Muscle of leg (tissue), 16 donors: ENCODE measurements at places on chromosomes 7 and 10. TPM values are rescaled to one million over a fixed set of nuclear protein-coding genes. Genes with fewer than 3 reads are reported as not detected.

- no peaks in the 10 kb centered on the region for H3K36me3 ChIP-seq
- no peak overlapping the region for H3K27ac ChIP-seq
- no peaks in the 10 kb centered on the region for H3K27me3 ChIP-seq
- H3K4me3 ChIP-seq: no peak overlapping the region
Observed at GRCh38 chr7:91235211-91235832, 28.9 kb upstream of the FZD1 start.

DNA sequence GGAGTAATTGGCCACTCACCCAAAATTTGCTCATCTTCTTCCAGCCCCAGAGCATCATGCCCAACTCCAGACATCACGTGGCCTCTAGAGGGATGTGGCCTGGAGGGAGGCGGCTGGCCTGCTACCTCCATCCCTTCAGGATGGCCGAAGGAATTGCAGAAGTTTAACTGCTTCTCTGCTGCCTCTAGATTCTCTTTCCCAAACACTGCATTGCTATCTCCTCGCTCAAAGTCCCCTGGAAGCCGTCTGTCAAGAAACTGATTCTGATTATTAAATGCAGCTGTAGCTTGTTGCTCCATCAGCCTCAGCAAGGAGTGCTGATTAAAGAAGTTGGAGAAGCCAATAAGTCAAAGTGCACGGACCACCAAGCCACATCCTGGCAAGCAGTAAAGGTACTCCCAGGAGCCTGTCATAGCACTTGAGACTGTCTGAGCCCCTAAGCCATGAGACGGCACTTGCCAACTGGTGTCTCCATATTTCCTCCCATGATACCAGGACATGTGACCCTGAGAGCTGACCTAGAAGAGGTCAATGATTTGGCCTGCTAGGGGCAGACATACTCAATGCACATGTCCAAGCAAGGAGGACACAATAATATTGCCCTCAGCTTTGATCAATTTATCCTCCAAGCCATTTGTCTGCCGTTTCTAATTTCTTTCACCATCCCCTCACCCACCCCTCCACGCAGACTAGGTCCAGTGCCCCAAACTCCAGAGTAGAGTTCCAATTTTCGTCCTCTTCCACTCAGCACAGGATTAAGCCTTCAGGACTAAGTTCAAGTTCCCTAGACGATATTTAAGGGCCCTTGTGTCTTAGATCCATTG, 84.2 kb downstream of the TBXAS1 start:
- H3K27ac ChIP-seq: no peak overlapping the region
- no peak overlapping the region for H3K4me3 ChIP-seq
- no peaks in the 10 kb centered on the region for H3K27me3 ChIP-seq
- no peak for DNase-seq
- H3K4me1 ChIP-seq: peaks cover 11% of the 10 kb centered on the region

The ADRA2A gene
- total RNA-seq: 2.3 TPM

The GIMAP2 gene
- 7.4 TPM for total RNA-seq

The GJC3 gene
- 0.53 TPM for total RNA-seq

DNA sequence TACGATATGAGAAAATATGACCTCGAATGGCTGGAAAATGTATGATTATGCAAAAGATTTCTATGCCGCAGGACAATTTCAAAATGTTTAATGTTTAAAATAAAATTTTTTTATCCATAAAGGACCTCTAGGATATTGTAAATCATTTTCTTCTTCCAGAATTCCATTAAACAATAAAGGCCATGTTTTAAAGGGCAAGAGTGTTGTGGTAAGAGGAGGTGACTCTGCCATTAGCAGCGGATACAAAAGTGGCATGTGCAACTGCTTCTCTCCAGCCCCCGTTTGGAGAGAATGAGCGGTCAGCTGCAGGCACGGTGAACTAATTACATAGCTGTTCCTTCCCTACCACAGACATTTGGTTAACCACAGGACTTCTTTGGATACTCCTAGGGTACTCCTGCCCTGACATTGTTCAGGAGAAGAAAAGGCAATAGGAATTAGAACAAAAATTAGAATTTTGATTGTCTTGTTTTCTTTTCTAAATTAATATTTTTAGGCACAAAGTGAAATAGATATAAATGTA, 63.8 kb downstream of the HBP1 start:
- H3K27ac ChIP-seq: no peak overlapping the region
- peaks cover 2% of the 10 kb centered on the region for H3K36me3 ChIP-seq
- no peak for DNase-seq
- no peaks in the 10 kb centered on the region for H3K4me1 ChIP-seq
- no peak overlapping the region for H3K4me3 ChIP-seq

The VAX1 gene
- total RNA-seq: not detected

The PPP1R17 gene
- not detected for total RNA-seq

DNA sequence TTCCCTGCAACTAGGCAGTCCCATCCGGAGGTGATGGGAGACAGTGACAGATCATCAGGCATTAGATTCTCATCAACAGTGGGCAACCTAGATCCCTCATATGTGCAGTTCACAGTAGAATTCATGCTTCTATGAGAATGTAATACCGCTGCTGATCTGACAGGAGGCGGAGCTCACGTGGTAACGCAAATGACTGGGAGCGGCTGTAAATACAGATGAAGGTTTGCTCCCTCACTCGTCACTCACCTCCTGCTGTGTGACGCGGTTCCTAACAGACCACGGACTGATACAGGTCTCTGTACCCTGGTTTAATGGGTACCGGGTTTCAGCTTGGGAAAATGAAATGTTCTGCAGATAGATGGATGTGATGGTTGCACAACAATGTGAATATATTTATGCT, 47.8 kb upstream of the PIK3AP1 start:
- H3K27ac ChIP-seq: no peak overlapping the region
- no peak for DNase-seq
- no peak overlapping the region for H3K4me3 ChIP-seq

The GNAT3 gene
- not detected for total RNA-seq

The MYL10 gene
- total RNA-seq: 14.8 TPM

GRCh38 chr10:78772486-78772885, 296.3 kb upstream of the ZMIZ1 start:
- no peak overlapping the region for H3K4me3 ChIP-seq
- peaks cover 56% of the 10 kb centered on the region for H3K4me1 ChIP-seq
- H3K27me3 ChIP-seq: no peaks in the 10 kb centered on the region

DNA sequence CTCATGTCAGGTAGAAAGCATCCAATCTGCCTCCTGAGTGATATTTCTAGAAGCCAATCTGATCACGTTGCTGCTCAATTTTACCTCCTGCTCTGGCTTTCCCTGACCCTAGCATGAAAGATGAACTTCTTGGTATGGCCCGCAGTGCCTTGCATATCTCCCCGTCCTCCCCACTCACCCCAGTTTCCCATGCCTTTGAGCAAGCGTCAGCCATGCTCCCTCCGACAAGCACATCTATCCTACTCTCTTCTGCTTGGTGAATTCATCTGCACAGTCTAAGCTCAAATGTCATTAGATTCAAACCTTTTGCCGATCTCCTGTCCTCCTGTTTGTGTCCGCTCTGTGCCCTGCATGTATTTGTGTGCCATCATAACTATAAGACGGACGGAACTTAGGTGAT, 6.2 kb upstream of the TBXAS1 start:
- H3K4me1 ChIP-seq: no peaks in the 10 kb centered on the region
- H3K4me3 ChIP-seq: no peak overlapping the region
- H3K36me3 ChIP-seq: no peaks in the 10 kb centered on the region
- H3K27ac ChIP-seq: no peak overlapping the region
- peaks cover 8% of the 10 kb centered on the region for H3K27me3 ChIP-seq
- DNase-seq: no peak

GRCh38 chr10:75932921-75933320, 501.5 kb downstream of the LRMDA start:
- H3K4me3 ChIP-seq: no peak overlapping the region
- DNase-seq: no peak
- no peak overlapping the region for H3K27ac ChIP-seq
- H3K27me3 ChIP-seq: no peaks in the 10 kb centered on the region
- no peaks in the 10 kb centered on the region for H3K36me3 ChIP-seq

The YKT6 gene
- total RNA-seq: 37.9 TPM

The CLCN1 gene
- total RNA-seq: 1.1 TPM

The FRMPD2 gene
- 0.18 TPM for total RNA-seq

DNA sequence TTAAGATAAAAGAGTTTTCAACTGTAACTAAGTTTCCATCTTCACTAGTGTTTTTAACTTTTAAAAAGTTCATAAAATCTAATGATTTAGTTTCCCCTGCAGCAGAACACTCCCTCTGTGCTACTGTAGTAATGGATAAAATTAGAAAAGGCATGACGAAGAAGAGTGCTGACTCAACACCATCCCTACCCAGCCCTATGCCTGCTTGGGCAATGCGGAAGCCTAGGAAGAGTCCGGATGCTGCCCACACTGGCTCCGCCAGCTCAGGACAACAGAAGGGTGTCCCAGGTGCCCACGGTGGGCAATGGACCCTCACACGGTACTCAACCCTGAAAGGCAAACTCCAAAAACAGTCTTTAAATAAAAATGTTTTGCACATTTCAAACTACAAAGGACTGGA, 118.2 kb downstream of the LARP4B start:
- no peak for DNase-seq
- H3K27me3 ChIP-seq: no peaks in the 10 kb centered on the region
- H3K36me3 ChIP-seq: peaks cover 67% of the 10 kb centered on the region

DNA sequence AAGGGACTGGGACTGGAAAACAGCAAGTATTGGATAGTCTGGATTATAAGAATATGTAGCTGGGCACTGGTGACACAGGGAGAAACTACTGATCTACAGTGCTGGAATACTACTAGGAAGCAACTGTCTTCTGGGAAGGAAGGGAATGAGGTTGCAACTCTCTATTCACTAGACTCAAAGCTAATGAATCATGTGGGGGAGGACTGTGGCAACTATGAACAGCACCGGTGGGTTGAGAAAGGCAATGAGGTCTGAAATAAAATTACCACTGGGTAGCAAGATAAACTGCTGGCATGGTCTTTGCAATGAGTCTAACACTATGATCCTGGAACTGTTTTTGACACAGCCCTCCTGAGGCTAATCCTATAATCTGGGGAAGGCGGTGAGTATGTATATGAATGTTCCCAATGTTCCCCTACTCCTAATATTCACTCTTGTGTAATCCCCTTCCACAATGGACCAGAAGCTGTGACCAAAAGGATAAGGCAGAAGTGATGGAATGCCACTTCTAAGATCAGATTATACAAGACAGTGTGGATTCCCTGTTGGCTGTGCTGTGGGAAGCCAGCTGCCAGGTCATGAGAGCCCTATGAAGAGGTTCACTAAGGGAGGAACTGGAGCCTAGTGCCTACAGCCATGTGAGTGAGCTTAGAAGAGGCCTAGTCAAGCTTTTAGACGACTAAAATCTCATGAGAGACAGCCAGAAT, 101.3 kb upstream of the DNAJB12 start:
- H3K27me3 ChIP-seq: no peaks in the 10 kb centered on the region
- H3K4me1 ChIP-seq: no peaks in the 10 kb centered on the region
- DNase-seq: peak; percentile 8
- peaks cover 4% of the 10 kb centered on the region for H3K36me3 ChIP-seq
- H3K4me3 ChIP-seq: no peak overlapping the region
- no peak overlapping the region for H3K27ac ChIP-seq

- no peak overlapping the region for H3K27ac ChIP-seq
- DNase-seq: peak; percentile 97
- H3K36me3 ChIP-seq: no peaks in the 10 kb centered on the region
- peaks cover 12% of the 10 kb centered on the region for H3K4me1 ChIP-seq
- no peak overlapping the region for H3K4me3 ChIP-seq
- H3K27me3 ChIP-seq: no peaks in the 10 kb centered on the region
Observed at GRCh38 chr10:6788231-6788630, 208.2 kb upstream of the PRKCQ start.

DNA sequence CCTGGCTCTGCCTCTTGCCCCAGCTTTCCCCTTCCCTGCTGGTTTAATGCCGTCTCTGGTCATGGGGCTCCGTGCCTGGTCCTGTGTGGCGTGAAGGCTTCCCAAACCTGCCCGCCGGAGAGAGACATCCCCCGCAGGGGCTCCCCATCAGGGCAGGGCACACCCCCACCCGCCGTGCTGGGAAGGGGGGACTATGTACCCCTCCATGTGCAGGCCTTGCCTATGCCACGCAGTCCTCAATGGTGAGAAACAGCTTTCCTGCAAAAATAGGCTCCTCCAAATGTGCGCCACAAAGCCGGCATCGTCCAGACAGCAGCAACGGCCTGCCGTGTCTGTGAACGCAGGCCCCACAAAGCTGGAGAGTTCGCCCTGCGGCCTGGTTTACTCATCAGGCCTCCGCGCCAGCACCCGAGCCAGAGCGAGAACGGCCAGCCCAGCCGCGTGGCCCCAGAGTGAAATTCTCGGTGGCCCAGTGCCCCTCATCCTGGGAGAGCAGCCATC, 313.4 kb downstream of the DNAJB6 start:
- no peak overlapping the region for H3K4me3 ChIP-seq
- peaks cover 3% of the 10 kb centered on the region for H3K27me3 ChIP-seq
- no peaks in the 10 kb centered on the region for H3K4me1 ChIP-seq
- no peak overlapping the region for H3K27ac ChIP-seq
- no peaks in the 10 kb centered on the region for H3K36me3 ChIP-seq

GRCh38 chr7:12154119-12154518, 57.0 kb upstream of the TMEM106B start:
- H3K36me3 ChIP-seq: no peaks in the 10 kb centered on the region
- no peak overlapping the region for H3K27ac ChIP-seq
- no peak overlapping the region for H3K4me3 ChIP-seq
- H3K4me1 ChIP-seq: no peaks in the 10 kb centered on the region
- no peaks in the 10 kb centered on the region for H3K27me3 ChIP-seq

DNA sequence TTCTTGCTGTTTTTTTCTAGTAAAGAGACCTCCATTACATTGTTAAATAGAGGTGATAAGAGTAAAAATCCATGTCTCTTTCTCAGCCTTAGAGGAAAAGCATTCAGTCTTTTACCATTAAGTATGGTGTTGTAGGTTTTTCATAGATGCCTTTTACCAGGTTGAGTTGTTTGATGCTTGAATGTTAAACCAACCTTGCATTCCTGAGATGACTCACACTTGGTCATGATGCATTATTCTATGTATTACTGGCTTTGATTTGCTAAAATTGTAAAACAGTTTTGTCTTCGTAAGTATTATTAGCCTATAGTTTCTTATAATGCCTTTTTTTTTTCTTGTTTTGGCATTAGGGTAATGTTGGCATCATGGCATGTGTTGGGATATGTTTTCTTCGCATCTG, 90.0 kb downstream of the ANKRD61 start:
- no peak overlapping the region for H3K4me3 ChIP-seq
- peaks cover 50% of the 10 kb centered on the region for H3K36me3 ChIP-seq
- no peaks in the 10 kb centered on the region for H3K27me3 ChIP-seq
- DNase-seq: no peak

The COL26A1 gene
- 1.2 TPM for total RNA-seq

The CLEC2L gene
- 1.3 TPM for total RNA-seq

DNA sequence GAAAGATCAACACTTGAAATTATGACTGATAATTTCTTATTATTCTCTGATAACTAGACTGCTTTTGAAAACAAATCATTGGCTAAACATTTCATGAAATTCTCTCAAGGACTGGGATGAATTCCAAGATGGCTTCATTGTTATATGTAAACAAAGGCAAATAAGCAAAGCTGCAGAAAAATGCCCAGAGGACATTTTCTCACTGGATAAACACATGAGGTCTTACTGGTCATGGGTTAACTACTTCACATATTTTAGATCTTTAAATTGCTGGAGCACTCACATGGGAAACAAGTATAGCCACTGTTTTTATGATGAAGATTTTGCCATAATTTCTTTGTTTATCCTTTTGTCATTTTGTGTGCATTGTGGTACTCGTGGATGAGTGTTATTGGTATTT, 239.1 kb downstream of the PHF14 start:
- DNase-seq: peak; percentile 33
- no peak overlapping the region for H3K4me3 ChIP-seq
- H3K36me3 ChIP-seq: no peaks in the 10 kb centered on the region
- no peaks in the 10 kb centered on the region for H3K27me3 ChIP-seq
- no peaks in the 10 kb centered on the region for H3K4me1 ChIP-seq
